NCI-H2081 treated with DMSO at 0.1 percent for 48 hours (cell line): ENCODE measurements at places on chromosomes 5 and 9.

DNA sequence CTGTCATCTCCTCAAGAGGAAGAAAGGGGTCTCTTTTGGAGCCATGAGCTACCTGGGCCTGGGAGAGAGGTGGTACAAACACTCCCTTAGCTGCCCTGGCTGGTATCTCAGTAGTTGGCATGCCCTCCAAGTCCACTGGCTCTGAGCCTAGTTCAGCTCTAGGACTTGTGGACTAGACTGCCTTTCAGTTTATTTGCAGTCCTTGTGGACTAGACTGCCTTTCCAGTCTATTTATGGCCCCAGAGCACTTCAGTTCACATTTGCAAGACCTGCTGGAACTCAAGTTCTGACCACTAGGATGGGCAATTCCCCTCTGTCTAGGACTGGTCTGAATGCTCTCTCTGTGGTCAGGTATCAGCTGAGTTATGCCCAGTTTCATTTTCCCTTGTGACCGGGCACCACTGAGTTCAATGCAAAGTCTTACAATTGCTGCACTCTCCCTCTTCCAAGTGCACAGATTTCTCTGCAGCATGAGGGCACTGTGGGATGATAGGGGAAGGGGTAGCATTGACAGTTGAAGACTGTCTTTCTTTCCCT is 1019.0 kb downstream of the TAF11L14 start:
- no peak for DNase-seq

DNA sequence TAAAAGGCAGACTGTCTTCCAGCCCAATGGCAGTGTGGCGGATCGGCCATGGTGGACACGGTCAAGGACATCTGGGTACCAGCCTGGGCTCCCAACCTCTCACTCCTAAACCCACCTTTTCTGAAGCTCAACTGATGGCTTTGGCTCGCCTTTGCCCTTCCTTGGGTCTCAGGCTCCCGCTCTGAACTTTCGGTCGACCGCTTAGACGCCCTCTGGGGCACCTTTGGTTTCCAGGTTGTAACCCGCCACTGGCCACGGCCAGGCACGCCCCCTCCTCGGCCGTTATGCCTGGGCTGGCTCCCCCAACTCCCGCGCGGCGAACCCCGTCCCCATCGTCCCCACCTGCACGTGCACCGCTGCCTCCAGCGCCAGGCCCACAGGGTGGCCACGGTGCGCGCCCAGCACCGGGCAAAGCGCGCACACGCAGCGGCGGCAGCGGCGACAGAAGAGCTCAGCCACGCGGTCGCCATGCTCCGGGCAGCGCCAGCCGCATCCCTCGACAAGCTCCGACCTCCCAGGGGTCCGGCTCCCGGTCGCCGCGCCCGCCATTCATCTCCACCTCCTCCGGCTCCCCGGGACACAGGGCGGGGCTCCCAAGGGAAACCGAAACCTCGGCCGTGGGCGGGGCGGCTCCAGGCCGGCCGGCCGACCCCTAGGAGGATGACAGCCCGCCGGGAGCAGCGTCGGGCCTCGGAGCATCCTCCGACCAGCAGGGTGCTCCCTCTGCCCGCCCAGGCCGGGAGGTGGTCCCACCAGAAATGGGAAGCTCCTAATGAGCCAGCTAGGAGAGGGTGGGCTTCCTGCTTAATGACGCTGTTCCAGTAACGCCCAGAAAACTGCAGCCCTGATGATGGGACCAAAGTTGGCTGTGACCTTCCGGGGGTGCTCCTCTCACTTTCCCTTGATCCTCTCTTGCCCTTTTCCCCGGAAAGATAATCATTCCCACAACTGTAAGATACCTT is at the start of gene TRIM14:
TSS of gene TRIM14 (minus strand) at position 583 of the 962 bp plus-strand sequence. CDS start at position 549, 34 bp downstream.
- no peak for DNase-seq

DNA sequence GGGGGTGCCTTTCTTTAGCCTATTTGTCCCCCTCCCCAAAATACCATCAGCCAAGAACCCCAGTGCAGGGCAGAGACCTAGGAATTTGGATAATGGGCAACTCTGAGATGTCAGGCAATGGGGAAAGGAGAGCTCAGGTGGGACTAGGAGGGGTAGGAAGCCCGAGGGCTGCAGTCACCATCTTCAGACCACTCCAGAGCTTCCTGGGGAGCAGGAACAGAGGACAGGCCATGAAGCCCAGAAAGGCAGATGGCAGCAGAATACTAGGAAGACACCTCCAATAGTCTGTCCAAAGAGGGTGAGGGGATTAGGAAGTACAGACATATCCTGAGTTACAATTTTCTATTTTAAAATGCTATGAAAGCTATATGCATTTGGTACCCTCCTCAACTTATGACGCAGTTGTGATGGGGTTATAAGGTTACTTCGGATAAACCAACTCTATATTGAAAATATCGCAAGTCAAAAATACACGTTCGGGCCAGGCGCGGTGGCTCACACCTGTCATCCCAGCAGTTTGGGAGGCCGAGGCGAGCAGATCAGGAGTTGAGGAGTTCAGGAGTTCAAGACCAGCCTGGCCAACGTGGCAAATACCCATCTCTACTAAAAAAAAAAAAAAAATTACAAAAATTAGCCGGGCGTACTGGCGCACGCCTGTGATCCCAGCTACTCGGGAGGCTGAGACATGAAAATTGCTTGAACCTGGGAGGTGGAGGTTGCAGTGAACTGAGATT is 34.6 kb upstream of the IL17B start:
- no peak for DNase-seq

- DNase-seq: no peak
Observed at GRCh38 chr5:107314330-107314729, 356.4 kb downstream of the EFNA5 start.

DNA sequence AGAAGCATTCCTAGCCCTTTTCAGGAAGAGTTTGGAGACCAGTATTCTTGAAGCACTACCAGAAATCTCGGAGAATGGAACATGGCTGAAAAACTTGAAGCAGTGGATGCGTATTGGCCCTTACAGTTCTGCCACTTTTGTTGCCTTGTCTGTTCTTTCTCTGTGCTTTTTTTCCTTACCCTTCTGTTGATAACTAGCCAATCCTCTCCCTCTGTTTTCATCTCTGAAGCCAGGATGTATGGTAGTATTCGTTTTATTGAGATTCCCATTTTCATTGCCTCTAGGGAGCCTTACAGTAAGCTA is 564 bp upstream of the CCNH start:
- no peak for DNase-seq

GRCh38 chr9:89872913-89873707 is 268.3 kb downstream of the GADD45G start:
- no peak for DNase-seq

- no peak for DNase-seq
Observed at GRCh38 chr9:121770415-121771273, 119.2 kb downstream of the DAB2IP start.

GRCh38 chr9:137387114-137387890 is 35.7 kb downstream of the EXD3 start:
- DNase-seq: no peak

GRCh38 chr9:75812141-75812540 is 78.3 kb upstream of the PCSK5 start:
- no peak for DNase-seq

DNA sequence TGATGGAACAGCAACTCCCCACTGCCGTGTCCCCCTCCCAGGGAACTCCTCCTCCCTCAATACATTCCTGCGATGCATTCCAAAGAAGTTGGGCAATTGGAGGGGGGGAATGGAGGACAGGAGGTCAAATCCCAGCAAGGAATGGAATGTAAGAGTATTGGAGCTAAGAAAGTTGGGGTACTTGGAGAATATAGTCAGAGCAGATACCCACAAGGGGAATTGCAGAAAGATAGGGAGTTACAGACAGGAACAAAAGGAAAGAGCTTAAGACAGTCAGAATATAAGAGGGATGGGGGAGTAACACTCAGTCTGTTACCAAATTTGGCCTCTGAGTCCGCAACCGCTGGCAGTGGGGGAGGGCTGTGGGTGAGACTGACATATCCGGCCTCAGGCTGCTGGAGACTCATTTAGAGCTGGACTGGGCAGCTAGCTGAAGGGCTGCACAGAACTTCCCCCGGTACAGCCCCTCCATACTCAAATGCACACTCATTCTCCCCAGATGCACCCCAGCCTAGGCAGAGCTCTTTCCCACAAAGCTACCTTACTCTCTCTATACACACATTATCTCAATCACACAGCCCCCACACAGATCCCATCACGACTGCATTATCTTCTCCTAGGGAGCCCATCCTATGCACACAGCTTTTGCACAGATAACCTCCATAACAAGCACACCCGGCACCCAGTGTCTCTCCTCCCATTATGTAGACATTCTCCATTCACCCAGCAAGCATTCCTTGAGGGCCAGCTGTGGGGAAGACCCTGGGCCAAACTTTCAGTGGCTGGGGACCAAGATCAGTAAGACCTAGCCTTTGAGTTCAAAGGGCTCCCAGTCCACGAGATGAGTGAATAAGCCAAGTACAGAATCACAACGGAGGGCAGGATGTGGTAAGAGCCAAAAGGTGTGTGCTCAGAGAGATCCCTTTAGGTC is 3.7 kb downstream of the TLN1 start:
- DNase-seq: no peak

GRCh38 chr5:41526699-41527098 is 16.3 kb upstream of the PLCXD3 start:
- no peak for DNase-seq
